ENCODE measurements at places on chromosomes 11 and 22.

GRCh38 chr11:127247261-127247851 is 246.8 kb upstream of the KIRREL3 start:
- no peak for DNase-seq

DNA sequence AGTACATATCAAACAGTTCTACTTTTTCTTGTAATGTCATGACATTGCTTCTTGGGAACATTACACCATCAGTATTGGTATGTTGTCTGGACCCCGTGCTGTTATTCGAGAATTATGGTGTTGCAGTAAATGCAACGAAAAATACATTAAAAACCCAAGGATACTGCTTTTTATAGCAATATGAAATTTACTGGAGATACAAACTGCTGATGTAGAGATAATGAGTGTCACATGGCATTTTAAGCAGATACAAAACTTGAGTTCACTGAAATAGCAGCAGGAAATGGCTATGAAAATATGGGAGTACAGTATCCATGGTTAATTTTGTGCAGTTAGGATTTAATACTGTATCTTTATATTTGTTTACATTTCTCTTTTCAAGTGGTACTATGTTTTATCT is 7.4 kb upstream of the CARD16 start:
- DNase-seq: no peak

DNA sequence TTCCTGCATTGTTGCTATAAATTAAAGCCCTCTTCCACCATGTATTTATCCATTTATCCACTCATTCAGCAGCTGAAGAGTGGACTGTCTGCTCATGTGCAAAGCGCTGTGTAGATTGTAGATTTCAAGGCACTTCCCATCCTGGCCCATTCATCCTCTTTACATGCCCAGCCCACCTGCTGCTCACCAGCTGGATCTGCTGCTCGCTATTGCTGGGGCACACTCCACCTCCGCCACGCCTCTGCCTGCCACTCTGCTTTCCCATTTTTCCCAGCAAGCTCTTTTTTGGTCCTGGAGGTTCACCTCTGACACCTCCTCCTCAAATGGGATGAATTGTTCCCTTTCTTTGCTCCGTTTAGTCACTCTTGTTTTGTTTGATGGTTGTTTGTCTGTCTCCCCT is 48.3 kb downstream of the CEP164 start:
- no peak for DNase-seq

DNA sequence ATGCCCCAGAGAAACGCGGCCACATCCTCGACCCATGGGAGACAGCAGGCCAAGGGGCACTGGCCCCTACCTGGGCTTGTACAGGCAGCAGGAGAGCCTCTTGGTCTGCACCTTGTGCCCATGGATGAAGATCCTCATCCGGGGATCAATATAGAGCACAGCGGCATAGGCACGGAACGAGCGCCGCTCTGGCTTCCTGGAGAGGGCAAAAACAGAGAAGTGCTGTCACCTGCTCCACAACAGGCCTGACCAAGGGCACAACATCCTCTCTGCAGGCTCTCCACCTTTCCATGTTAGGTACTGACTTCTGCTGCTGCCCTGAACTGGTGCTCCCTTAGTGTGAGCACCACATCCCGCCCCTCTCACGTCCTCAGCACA is 27.2 kb downstream of the MORC2 start:
- DNase-seq: no peak

- DNase-seq: no peak
These were observed 43.6 kb upstream of the FTH1 start for GRCh38 chr11:62010935-62011528.

DNA sequence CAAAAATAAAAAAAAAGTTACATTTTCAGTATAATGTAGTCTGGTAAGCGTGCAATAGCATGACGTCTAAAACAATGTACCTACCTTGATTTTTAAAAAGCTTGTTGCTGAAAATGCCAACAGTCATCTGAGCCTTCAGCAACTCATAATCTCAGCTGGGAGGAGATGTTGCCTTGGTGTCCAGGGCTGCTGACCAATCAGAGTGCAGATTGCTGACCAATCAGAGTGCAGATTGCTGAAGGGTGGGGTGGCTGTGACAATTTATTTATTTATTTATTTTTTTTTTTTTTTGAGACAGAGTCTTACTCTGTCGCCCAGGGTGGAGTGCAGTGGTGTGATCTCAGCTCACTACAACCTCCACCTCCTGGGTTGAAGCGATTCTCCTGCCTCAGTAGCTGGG is 17.8 kb downstream of the ZBED4 start:
- no peak for DNase-seq

DNA sequence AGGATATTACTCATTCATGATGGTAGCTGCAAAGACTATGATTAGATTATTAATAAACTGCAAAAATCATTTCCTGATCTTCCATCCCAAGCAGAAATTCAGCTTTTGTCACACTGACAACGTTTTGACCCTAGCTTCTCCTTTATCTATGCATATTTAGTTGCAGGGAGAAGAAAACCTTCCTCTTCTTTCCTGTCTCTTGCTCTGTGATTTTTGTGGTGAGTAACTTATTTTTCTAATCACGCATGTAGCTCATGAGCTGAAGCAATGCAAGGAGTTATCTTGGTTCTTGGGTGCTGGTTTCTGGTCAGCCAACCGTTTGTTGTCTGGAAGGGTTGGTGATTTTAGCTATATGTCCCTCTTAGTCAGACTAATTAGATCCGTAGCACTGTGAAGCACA is 56.4 kb downstream of the FDX1 start:
- DNase-seq: no peak

All from stimulated activated CD8-positive, alpha-beta memory T cell treated with anti-CD3 and anti-CD28 coated beads, Interleukin-7, amount 100 ng/mL, for 1 hour (primary cell).